ENCODE measurements at places on chromosomes 11 and 22.

DNA sequence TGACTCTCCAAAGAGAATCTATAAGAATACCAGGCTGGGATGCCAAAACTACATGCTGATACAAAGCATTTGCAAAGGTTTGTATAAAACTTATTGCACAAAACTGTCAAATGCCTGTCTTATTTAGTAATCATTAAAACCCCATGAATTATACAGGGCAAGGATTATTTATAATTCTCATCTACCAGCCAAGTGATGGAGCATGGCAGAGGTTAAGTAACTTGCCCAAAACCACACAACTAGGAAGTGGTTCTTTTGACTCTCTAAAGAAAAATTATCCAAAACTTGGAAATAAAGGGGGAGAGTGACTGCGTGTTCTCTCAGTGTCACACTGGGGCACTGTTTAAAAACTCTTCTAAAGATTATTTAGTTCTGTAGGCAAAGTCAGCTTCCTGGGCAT is 17.4 kb upstream of the CLMP start:
- no peak for DNase-seq

DNA sequence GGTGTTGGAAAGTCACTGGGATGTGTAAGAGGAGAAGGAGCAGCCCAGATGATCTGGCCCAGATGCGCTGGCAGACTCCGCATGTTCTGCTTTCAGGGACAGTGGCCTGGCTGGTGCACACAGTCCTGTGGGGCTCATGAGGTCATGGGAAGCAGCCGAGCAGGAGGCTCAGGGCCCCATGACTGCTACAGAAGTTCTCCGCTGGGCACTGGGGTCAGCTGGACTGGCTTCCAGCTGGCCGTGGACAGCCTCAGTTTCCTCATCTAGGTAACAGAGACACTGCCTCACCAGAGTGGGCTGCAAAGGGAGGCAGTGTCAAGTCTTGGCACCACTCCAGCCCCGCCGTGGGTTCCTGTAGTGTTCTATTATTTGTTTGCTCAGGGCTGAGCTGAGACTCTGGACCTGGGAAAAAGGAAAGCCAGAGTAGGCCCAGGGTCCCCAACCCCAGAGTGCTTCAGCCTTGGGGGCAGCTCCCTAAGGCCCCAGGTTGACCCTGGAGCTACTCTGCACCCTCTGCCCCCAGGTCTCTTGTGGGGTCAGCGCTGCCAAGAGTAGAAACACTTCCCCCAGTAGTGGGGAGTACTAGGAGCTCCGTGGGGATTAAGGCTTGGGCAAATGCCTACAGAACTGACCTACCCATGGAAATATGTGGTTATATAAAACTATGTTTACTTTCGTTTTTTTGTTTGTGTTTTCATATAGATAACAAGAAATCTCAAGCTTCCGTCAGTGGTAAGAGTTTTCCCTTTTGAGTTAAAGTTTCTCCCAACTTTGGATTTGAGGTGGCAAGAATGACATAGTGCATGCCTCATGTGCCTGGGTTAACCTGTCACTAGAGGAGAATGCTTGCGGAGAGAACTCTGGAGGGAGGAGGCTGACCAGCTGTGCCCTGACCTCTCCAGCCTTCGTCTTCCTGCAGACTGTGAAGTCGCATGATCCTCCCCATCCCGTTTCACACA is 45.3 kb downstream of the MED15 start:
- DNase-seq = no peak

DNA sequence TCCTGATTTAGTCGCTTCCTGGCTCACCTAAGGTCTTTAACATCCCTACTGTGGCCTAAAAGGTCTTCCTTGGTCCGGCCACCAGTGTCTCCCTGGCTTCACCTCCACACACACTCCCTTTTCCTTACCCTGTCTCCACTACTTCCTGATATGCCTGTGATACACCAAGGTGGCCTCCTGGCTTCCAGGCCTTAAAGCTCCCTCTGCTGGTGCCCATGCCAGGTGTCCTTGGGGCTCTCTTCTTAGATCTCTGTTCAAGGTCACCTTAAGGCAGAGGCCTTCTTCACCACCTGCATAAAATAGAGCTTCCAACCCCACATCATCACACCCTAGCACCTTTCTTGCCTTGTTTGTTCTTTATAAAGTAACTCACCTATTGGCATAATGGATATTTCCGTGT is 787.7 kb downstream of the NTM start:
- no peak for DNase-seq

DNA sequence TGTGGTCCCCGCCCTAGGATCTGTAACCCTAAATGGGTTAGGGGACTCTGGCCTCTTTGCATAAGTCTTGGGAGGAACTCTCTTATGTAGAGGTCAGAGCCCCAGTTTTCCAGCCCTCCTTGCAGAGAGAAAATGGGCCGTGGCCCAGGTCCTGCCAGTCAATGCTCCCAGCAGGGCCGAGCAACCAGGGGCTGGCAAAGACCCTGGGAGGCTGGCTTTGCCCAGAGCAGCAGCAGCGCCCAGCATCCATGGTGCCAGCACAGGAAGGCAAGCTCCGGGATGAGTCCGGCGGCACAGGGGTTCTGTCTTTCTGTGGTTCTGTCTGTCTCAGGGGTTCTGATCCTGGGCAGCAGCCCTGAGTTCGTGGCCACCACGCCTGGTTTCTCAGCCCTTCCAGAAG is 684.8 kb downstream of the BRD1 start:
- no peak for DNase-seq

- no peak for DNase-seq
Observed at GRCh38 chr11:7204778-7205177, 46.9 kb upstream of the SYT9 start.

DNA sequence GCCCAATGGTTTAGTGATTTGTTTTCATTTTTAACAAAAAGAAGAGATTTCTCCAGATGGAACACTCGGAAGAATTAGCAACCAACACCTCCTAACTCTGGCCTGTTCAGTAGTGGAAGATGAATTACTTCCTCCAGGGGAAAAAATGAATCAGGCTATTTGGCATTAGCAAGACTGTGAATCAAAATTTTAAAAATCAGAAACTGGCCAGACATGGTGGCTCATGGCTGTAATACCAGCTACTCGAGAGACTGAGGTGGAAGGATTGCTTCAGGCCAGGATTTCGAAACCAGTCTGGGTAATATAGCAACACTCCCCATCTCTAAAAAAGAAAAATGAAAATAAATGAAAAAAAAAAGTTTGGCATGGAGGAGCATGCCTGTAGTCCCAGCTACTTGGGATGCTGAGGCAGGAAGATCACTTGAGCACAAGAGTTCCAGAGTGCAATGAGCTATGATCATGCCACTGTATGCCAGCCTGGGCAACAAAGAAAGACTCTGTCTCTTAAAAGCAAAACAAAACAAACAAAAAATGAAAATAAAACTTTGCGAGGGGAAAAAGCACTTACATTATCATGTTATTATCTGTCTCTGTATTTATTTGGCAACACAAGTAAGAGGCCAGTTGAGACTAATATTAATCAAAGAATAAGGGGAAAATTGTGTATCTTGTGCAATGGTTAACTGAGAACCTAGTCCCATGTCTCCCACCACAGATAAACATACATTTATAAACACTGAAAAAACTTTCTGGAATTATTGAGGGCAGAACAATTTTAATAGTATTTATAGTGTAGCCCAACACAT is 796.3 kb upstream of the ANO3 start:
- DNase-seq = no peak

DNA sequence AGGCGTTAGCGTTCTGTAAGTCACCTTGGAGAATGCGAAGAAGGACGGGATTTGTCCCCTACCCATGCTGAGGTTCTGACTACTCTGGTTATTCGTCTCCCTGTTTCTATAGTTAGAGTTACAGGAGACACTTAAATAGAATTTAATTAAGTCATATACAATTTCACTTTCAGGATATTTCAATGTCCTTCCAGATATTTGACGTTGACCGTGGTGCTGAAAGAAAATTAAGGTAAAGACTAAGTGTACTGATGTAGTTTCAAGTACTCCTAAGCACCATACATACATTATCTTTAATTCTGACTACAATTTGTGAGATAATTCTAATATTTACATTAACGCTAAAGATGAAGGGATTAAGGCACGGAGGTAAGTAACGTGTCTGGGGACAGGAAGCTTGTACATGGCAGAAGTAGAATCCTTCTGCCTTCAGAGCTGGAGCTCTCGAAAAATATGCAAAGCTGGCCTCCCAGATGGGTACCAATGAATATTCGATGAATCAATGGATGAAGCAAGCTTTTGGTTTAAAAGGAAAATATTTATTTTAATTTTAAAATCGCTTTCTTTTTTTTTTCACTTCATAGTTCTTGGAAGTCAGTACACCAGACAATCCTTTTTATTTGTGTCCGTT is 539 bp upstream of the SLC36A4 start:
- no peak for DNase-seq

GRCh38 chr11:128208329-128209137 is 378.8 kb downstream of the ETS1 start:
- DNase-seq = no peak

DNA sequence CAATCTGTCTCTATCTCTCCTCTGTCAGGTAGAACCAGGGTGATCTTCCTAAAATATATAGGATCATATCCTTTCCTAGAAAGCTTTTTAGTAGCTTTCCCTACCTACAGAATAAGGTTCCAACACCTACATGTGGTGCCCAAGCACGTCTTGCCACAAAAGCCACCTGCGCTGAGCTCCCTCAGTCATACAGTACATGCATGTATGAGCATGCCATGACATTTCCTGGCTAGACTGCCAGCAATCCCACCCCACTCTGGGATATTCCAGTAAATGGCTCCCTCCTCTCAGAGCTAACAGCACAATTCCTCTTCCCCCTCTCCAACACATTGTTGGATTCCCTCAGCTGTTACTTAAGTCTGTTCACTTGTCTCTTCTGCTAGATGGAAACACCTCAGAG is 398.0 kb downstream of the TENM4 start:
- no peak for DNase-seq

DNA sequence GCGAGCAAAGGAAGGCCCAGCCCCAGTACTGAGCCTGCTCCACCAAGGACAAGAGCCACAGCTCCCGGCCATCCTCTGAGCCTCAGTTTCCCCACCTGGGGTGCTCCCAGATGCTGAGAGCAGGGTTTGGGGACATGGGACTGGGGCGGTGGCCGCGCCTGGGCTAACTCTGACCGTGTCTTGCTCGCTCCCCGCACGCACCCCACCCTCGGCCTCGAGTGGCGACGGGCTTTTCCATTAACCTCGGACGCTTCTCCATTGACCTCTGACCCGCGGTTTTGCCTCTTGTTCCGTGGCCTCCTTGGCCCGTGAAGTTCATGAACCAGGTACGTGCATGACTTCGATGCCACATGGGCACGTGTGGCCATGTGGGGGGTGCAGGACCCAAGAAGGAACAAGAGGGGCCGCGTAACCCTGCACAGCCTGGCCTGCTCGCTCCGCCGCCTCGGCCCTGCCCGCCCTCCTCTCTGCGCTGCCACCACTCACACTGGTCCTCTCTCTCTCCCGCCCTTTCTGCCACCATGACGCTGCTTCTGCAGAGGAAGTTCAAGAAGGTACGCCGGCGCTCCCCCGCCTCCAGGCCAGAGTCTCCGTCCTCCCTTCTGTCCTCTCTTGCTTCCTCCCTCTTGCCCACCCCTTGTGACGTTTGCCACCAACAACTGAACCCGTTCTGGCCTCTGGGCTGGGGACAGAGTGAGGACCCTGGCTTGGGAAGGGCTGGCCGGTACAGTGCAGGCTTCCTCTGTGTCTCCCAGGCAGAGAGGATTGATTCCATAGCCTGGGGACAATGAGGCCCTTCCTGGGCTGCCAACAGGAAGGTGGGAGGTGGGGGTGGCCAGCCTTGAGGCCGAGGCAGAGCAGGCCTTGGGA is 6.9 kb downstream of the TNNT3 start:
- DNase-seq = no peak

DNA sequence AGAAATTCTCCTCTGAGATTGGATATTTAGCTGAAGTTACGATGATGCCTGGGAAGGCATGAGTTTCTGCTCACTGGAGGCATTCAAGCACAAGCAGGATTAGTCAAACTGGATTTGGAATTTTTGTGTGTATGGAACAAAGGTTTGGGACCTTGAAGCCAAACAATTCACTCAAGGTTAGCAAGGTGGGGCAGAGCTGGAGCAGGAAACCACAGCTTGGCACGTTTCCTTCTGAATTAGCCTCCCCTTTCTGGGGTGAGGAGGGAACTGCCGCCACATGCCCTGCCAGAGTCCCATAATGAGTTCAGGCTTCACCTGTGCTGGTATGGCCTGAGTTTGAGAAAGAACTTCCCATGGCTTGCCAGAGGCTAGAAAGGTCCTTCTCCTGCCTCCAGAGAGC is 50.9 kb upstream of the RRAS2 start:
- DNase-seq = no peak

DNA sequence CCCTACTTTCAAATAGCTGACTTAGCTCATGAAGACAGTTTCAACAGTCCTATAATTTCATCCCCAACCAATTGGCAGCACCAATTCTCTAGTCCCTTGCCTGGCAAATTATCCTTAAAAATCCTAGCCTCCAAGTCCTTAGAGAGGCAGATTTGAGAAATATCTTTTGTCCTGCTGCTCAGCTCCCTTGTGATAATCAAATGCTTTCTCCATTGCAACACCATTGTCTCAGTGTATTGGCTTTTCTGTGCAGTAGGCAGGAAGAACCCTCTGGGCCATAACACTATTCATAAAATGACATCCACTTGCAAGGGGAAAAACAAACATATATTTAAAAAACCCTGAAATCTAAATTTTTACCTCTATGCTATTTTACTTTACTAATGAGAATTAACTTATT is 89.6 kb downstream of the AASDHPPT start:
- no peak for DNase-seq

- DNase-seq = no peak
Observed at GRCh38 chr22:49460592-49461281, 366.9 kb downstream of the BRD1 start.

DNA sequence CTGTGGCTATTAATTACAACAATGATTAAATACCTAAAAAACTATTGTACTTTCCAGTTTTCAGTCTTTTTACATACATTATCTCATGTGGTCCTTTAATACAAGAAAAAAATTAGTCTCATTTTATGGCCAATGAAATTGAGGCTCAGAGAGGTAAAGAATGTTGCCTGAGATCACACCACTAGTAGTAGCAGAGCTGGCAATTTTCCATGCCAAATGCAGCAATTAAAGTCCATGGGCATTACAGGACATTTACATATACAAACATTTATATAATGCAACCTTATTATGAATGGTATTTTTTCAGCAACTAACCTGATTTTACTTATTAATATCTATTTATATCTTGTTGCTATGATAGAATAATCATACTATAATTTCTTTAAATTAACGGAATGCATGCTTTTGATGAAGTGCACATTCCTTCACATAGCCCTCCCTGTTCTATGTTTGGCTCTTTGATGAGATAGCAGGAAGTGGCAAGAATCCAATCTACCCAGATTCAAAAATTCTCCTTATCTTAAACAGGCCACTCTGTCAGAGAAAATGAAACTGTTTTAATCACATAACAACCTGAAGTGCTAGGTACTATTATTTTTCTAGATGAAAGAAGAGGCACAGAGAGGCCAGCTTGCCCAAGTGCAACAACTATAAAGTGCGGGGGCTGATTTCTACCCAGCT is 120.9 kb upstream of the LDLRAD3 start:
- DNase-seq = no peak

DNA sequence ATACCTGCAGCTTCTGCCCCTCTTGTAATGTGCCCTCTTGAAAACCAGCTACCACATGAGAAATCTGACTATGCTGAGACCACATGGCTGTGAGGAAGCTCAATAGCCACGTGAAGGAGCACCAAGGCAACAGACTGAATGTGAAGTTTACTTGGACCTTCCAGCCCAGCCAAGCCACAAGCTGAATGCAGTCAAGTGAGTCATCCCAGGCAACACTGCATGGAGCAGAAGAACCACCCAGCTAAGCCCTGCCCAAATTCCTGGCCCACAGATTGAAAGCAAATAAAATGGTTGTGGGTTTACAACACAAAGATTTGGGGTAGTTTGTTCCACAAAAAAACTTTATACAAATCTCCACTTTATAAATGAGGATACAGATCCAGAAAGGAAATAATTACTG is 114.5 kb downstream of the TIMP3 start:
- no peak for DNase-seq

- DNase-seq = no peak
Observed at GRCh38 chr22:25363474-25363873, 144.0 kb downstream of the CRYBB2 start.
